Stimulated activated CD4-positive, alpha-beta T cell treated with anti-CD3 and anti-CD28 coated beads, Interleukin-1b, Interleukin-23, amount 100 ng/mL, for 1 hour (primary cell): ENCODE measurements at places on chromosomes 5 and 9.

DNA sequence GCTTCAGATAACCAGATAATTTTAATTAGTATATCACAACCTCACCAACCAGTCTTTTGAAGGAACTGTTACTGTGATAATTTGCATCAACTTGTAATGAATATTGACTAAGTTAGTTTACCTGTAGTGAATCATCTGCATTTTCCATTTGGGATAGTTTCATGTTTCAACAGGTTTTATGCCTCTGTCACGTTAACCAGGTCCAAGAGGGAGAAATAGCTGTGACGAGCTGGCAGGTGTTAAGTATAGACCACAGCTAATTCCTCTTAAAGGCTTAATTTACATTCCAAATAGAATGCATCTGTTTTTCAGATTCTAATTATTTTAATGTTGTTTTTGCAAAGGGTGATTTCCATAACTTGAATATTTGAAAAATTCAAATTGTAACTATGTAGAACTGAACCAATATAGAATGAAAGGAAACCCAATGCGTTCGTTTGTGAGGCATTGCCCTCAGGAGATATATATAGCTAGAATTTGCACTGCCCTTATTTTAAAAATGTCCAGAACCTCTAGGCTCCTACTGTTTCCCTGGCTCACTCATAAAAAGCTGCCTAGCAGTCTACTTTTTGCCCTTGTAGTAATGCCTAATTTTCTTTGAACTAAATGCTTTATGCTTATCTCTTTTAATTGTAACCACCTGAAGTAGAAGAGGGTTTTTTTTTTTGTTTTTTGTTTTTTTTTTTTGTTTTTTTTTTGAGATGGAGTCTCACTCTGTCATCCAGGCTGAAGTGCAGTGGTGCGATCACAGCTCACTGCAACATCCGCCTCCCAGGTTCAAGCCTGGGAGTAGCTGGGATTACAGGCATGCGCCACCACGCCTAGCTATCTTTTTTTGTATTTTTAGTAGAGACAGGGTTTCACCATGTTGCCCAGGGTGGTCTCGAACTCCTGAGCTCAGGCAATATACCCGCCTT, 270.5 kb downstream of the SMARCA2 start:
- no peak for DNase-seq

GRCh38 chr9:15670246-15670645, 117.4 kb downstream of the CCDC171 start:
- no peak for DNase-seq

- DNase-seq, result no peak
Measured at GRCh38 chr9:135508211-135508820, 7.8 kb downstream of the MRPS2 start.

GRCh38 chr5:172571413-172571812, 69.7 kb upstream of the NEURL1B start:
- DNase-seq, result no peak

- no peak for DNase-seq
Measured at GRCh38 chr5:143284521-143284920, 119.0 kb downstream of the NR3C1 start.

GRCh38 chr9:84716217-84716616, 46.7 kb downstream of the NTRK2 start:
- no peak for DNase-seq

- no peak for DNase-seq
Measured at GRCh38 chr5:62051747-62052146, 254.3 kb upstream of the KIF2A start.

DNA sequence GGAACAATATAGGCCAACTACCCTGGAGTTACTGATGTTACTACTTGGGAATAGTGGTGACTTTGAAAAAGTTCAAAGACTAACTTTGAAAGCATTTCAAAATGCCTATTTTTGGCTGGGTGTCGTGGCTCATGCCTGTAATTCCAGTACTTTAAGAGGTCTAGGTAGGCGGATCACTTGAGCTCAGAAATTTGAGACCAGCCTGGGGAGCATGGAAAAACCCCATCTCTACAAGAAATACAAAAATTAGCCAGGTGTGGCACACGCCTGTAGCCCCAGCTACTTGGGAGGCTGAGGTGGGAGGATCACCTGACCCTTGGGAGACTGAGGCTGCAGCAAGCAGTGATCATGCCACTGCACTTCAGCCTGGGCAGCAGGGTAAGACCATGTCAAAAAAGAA, 105.3 kb downstream of the ARRDC3 start:
- no peak for DNase-seq

DNA sequence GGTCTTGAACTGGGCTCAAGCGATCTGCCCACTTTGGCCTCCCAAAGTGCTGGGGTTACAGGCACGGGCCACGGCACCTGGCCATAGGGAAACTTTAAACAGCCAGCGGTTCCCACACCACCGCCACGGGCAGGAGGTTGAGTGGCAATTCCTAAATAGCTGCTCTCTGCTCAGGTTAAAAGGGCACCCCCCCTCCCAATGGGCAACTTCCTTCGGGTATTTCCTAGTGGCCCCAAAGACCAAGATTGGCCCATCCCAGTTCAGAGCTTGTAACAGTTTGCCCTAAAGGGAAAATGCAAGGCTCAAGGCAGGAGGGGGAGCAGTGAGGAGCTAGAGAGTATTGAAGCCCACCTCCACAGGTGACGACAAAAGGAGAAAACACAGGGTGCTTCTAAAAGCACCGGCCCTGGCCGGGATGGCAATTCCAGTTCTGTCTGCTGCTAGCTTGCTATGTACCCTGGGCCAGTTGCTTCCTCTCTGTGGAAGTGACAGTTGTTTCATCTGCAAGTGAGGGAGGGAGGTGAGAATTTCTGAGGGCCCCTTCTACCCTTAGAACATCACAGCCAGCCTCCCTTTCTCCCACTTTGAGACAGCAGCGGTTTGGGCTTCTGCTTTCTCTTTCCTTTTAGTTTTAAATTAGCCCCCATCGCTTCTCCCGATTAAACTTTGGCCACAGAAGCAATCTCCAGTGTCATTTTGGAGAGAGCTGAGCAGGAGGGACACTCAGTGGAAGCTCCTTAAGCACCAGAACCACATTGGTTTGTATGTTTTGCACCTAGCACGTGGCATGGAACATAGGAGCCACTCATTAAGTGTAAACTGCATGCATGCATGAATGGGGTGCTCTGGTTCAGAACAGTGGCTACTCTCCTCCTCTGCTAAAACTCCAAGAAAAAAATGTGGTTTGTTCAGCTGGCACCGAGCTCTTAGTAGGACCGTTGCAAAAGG, 17.3 kb upstream of the TNIP1 start:
- DNase-seq, result no peak
